Daoy (cell line): ENCODE measurements at places on chromosomes 16 and 17.

DNA sequence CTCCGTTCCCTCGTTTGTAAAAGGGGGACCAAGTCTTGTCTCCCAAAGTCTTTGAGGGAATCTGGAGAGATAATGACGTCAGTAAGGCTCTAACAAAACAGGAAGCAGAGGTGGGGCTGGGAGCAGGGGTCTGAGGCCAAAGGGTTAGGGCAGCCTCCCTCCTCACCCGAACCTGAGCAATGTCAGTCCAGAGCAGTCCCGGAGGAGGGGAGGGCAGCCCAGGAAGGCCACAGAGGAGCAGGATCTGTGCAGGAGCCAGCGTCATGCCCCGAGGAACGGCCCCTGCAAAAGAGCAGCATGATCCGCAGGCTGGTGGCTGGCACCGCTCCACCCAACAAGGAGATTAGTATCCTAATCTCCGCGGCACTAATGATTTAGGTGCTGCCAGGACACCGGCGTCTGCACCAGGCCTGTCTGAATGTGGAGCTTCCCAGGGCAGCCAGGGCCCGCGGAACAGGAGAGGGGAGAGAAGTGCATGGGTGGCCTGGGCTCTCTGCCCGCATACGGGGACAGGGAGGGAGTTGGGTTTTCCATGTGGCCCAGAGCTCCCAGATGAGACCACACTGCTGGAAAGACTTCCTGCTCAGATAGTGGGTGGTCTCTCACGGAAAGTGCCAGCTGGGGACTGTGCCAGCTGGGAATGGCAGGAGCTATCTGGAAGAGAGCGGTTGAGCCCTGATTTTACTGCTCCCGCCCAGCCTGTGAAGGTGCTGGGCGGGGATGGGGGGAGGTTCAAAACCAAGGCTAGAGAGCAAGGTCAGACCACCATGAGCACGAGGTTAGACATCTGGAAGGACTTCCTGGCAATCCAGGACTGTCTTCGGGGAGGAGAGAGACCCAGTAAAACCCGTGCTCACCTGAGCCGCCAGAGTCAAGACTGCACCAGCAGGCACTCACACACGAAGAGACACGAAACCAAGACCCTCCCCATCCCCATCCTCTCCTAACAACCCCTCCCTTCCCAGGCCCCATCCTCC lies 11.0 kb upstream of the KRT17 start:
- DNase-seq = peak; percentile 49

GRCh38 chr17:16329519-16330271 lies 23.6 kb downstream of the CENPV start:
- DNase-seq = peak; percentile 75

DNA sequence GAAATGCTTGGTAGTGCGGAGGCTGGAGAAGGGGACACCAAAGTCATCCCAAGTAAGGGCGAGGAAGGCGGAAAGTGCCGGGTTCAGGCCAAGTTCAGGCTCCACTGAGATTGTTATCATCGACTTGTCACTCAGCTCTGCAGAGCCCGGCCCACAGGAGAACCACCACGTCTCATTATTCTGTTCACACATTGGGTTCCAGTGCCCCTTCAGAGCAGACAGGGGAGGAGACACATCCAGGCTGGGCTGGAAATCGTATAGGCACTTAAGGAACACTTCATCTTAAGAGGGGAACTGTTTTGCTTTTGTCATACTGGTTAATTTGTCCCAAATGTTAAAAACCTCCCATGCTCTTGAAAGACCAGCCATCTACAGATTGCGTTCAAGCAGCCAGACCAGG lies 118.3 kb upstream of the ADAMTS18 start:
- no peak for DNase-seq

GRCh38 chr16:81537721-81538561 lies 93.3 kb downstream of the CMIP start:
- DNase-seq = peak; percentile 73

DNA sequence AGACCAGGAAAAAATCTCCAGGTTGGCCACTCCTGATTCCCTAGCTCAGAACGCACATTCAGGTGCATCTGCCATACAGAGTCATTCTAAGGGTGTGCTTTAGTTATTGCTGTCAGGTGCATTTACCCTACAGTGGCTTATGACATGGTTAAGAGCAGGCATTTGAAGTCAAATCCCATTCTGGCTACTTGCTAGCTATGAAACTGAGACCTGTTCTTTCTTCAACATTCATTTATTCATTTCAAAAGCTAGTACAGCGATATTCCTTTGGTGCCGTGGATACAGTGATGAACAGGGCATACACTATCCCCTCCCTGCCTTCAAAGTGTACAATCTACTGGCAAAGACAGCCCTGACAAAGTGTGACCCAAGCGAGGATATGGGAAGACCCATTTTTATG lies 508.3 kb downstream of the NPIPA7 start:
- DNase-seq = no peak

- no peak for DNase-seq
Measured at GRCh38 chr17:37359682-37360188, 16.1 kb upstream of the C17orf78 start.

DNA sequence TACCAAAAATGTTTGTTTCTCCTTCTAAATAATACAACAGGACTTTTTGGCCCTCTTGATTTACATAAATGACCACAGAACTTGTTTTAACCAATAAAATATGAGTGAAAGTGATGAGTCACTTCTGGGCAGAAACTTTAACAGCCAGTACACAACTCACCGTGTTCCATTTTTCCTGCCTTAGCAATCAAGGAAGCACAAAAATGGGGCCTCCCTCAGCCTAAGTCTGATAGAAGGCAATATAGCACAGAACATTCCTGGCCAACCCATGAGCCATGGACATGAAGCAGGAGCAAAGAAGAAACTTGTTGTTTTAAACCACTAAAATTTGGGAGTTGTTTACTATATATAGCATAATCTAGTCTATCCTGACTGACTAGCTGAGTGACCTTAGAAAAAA lies 61.1 kb upstream of the MTMR4 start:
- peak; percentile 28 for DNase-seq

DNA sequence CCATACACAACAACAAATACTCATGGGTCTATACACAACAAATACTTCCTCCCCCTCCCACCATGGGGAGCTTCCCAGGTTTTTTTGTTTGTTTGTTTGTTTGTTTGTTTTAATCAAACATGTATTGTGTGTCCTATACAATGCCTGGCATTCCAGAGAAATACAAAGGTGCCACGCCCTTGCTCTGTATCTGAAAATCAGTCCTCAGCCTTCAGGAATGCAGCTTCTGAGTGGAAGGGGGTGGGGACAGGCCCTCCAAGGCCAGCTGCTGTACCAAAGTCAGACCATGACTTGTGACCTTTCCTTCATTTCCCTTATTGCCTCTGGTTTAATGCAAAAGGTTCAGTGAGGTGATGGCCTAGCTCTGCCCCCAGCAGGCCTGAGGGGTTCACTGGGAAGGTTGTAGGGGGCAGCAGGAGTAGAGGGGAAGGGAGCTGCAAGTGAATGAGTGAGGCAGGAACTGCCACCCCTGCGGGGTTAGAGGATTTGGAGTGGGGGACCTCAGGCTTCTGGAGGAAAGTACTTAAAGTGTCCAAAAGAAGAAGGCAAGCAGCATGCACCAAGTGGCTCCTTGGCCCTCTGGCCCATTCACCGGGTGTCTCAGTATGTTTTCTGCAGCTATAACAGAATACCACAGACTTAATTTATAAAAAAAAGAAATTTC lies 105.2 kb downstream of the CLEC16A start:
- no peak for DNase-seq

DNA sequence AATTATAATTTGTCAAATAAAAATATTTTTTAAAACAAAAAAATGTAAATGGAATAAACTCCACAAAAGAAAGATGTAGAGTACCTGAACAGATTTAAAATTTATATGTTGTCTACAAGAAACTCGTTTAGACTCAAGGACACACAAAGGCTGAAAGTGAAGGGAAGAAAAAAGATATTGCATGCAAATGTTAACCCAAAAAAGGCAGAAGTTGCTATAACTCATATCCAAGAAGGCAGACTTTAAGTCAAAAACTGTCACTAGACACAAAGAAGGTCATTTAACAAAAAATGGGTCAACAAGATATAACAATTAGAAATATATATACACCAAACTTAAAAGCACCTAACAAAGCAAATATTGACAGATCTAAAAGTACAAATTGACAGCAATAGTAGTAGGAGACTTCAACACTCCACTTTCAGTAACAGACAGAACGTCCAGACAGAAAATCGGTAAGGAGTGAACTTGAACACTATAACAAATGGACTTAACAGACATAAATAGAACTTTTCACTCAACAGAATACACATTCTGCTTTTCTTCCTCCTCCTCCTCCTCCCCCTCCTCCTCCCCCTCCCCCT lies 40.8 kb upstream of the MYLK3 start:
- DNase-seq = no peak

DNA sequence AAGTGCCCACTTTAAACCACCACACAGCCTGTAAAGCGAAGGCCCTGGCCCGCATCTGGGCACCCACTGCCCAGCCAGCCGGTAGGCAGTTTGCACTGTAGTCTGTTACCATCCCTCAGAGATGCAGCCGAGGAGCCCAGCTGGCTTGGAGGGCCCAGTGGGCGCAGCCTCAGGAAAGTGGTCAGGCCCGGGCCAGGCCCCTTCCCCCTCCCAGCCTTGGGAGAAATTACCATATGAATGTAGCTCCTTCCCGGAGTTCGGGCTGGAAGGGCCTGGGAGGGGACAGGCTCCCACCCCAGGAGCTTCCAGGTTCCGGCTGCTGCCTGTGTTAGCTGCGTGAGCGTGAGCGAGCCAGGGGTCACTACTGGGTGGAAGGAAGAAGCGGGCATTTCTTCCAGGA lies 325.4 kb downstream of the SEC14L1 start:
- DNase-seq = no peak
